ENCODE measurements at places on chromosomes 2 and 18. TPM values are rescaled to one million over a fixed set of nuclear protein-coding genes. Genes with fewer than 3 reads are reported as not detected.

The DCDC2C gene
- total RNA-seq = not detected

The TNFAIP6 gene
- not detected for total RNA-seq

The GPBAR1 gene
- 0.77 TPM for total RNA-seq

The RIT2 gene
- not detected for total RNA-seq

The XIRP2 gene
- total RNA-seq = 5.5 TPM

DNA sequence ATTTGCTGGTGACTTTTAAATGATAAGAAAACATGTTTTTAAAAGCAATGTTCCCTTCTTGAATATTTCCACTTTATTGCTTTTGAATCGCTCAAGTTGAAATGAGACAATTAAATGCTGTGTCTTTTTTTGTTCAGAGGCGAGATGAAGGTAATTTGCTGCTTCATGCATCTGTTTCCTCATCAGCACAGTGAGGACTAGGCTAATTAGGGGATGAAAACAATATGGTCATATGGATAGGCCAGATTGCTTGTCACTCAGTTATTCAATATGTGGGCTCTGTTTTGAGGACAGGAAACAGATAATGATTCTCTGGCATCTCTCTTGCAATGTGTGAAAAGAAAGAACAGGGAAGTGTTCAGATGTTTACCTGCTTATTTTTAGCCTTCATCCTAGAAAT lies 61.0 kb downstream of the ERBB4 start:
- no peak for DNase-seq

DNA sequence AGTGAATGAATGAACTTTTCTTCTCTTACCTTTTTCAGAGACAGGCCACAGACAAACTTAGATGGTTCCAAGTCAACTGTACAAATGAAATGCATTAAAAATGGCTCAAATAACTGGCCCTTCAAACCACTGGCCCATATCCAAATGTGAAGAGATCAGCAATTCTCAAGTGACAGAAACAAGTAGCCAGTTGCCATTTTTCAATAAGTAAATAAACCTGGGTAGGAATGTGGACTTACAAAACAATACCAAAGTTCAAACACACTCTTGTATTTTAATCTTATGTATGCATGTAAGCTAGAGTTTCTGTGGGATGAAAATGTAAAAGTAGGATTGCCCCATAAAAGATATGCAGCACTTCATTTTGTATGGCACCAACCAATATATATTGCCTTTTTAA lies 129.2 kb downstream of the MEP1B start:
- no peak for DNase-seq

DNA sequence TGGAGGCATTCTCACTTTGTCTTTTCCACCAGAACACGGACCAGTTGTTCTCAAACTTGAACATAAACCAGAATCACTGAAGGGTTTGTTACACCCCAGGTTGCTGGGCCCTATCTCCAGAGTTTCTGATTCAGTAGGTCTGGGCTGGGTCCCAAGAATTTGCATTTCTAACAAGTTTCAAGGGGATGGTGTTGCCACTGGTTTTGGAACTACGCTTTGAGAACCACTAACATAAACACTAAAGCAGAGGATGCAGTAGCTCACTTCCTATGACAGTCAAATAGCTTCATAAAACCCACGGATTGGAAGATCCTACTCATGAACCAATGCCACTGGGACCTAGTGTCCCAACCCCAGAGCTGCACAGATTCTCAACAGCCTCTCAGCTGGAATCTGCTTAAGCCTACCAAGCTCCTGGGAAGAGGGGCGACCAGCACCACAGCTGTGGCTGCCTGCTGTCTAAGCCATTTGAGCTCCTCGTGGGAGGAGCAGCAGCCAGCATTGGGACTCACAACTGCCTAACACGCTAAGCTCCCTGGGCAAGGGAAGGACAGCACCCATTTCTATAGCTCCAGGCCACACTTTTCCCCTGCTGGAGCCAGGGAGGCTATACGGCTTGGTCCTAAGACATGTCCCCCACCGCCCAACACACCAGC lies 62.5 kb downstream of the C1D start:
- no peak for DNase-seq

DNA sequence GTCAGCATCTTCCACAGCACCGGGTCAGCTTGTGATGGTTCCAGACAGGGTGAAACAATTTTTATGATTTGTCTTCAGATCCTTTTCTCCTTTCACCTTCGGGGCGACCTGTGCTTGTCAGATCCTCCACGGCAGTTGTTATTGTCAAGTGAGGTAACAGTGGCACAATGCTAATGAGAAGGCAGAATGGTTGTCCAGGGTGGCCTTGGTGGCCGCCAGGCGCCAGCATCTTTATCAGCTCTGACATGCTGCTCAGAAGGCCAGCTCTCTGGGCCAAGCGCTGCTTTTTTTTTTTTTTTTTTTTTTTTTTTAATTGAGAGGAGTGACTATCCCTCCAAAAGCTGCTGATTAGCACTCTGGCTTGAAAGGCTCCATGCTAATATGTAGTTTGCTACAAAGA lies 52.3 kb upstream of the MGAT5 start:
- no peak for DNase-seq

DNA sequence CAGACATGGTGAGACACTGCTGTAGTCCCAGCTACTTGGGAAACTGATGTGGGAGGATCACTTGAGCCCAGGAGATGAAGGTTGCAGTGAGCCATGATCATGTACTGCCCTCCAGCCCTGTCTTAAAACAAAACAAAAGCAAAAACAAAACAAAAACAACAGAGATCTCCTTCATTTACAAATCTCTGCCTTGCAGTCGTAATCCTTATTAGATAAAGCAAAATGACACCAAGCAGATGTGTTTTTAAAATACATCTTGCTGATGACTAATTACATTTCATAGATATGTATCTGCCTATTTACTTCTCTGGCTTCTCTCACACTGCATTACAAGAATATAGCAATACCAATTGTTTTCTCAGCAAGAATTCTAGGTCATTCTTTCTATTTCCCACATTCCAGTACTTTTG lies 22.8 kb downstream of the NFE2L2 start:
- DNase-seq = no peak

DNA sequence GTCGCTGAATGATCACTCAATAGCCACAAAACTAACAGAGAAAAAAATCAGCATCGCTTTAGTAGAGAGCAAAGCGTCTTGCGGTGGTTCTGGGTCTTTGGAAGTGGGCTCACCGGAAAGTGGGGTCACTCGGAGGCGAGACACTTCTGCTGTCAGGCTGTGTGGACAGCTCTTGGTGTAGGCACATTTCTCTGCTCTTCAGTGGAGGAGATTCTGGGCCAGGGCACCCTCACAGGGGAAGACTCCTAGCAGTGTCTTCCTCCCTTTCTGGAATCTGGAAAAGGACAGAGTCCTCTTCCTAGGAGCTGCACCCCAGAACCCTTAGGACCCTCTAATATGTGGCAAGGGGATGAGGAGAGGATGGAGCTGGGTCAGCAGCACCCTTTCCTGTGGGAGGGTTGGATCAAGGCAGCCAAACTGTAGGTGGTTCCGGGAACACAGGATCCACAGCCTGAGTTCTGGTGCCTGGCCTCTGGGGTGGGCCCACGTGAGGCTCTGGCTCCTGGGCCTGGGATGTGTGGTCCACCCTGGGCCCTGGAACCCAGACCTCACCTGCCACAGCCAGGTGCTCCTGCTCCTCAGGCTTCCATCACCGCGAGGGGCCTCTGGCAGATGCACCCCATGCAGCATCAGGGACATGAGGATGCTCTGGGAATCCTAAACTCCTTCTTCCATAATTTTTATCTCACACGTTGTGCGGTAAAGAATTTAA lies 25.1 kb downstream of the GPR35 start:
- DNase-seq = no peak

DNA sequence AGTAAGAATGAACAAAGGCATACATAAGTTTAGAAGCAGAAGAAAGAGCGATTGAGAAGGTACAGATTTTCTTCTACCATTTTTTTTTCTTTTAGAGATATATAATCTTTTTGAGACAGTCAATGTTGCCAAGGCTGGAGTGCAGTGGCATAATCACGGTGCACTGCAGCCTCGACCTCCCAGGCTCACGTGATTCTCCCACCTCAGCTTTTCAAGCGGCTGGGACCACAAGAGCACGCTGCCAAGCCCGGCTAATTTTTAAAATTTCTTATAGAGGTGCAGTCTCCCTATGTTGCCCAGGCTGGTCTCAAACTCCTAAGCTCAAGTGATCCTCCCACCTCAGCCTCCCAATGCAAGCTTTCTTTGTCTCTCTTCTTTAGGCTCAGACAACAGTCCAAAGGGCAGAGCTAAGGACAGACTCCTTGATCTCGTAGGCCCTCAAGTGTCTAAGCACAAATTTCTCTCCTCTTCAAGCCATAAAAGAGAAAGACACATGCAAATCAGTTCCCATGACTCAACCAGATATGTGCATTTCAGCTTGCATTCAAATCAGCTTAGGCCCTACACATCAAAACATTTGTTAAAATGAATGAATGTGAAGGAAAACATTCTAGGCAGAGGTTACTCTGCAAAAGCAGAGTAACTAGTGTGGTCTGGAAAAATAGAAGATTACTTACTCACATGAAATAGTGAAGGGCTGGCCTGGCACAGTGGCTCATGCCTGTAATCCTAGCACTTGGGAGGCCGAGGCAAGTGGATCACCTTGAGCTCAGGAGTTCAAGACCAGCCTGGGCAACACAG lies 18.0 kb downstream of the ITSN2 start:
- no peak for DNase-seq

DNA sequence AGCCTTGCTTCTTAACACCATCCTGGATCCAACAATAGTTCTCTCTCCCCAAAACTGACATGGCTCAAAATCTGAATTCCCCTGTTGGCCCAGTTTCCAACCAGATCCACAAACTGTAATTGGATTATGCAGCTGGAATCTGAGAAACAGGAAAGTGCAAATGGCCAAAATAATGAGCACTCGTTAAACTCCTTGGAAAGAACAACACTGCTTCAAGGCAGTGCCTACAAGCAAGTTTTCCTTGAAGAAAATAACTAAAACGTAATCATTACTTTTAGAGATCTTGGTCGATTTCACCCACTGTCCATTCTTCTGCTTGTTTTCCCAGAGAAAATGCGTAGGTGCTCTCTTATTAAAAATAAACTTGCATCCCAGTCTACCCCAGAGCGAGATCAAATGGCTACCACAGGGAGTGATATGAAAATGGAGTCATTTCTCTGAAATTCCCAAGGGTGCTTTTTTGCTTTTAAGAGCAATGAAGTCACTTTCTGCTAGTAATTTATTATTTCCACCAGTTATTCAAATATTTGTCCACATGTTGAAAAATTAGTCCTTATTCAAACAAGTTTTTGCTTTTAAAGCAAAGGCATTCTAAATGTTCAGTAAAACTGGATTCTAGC lies 264.2 kb downstream of the C1D start:
- no peak for DNase-seq

DNA sequence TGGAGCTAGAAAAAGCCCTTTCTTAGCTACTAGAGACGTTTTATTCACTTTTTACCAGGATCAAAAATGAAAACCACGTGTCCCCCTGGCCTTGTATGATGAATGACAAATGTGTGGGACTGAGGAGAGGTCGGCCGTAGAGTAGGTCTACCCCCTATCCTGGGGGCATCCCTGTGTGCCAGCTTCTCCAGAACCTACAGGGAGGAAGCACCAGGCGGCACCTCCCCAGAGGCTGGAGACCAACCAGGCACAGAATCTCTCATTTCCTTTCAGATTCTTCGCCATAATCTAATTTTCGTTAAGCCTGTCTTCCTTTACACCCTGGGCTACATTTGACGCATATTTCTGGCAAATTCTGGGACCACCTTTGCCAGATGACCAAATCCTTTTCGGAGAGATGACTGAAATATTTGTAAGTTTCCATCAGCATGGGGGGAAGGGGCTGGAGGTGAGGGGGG lies 15.9 kb downstream of the TWIST2 start:
- no peak for DNase-seq

GRCh38 chr18:47149457-47150028 lies 757 bp downstream of the HDHD2 start:
- peak; percentile 8 for DNase-seq

DNA sequence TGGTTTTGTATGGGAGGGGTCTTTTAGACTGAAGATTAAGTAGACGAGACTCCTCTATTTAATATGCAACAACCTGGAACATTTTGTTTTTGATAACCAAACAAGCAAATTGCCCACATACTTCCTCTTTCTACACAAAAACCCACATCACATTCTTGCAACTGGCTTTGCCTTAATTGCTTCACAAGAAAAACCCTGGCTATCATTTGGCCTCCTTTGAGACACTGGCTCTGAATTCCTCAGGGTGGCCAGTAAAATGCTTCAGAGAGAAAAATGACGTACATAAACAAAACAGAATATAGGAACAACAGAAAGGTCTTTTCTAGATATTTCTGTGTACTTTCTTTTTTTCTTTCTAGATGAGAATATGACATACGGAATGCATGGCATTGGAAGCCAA lies 103.0 kb downstream of the TRIB2 start:
- DNase-seq = no peak

Data from endothelial cell (in vitro differentiated cells).